ENCODE measurements at places on chromosomes 3 and 15.

DNA sequence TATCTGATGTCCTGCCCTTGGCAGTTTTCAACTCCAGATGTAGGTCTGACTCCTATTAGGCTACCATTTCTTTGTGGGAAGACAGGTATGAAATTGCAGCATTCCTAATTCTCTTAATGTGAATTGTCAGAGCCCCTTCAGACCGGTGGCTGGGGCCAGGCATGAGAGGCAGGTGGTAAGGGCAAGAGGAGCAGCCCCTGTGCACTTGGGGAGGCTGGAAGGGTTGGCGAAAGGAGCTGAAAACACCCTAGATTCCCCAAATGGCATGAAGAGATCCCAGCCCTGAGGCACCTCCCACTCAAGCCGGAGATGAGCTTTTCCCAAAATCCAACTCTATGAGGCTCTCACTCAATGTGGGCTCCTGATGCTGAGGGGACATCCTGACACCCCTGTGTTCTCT, 453.2 kb downstream of the NR2F2 start:
- DNase-seq, result no peak

- DNase-seq, result no peak
Observed at GRCh38 chr3:136932523-136932922, 25.3 kb upstream of the IL20RB start.

- DNase-seq, result no peak
Observed at GRCh38 chr3:195189821-195190220, 81.1 kb downstream of the XXYLT1 start.

DNA sequence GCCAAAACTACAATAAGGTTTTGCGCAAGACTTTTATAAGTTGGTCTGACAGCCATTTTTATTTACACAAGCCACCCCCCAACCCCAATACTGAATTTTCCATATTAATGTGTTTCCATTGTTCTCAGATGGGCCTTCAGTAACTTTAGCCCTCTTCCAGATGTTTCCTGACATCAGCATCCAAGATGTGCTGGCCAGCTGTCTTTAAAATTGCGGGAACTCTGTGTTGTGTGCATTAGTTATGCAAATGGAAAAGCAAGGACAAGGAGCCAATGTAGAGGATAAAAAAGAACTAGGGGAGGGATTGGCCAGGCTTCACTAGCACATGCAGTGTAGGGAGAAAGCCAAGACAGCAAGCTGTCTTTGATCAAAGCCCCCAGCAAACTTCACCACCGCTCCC, 45.4 kb downstream of the COMMD2 start:
- no peak for DNase-seq

DNA sequence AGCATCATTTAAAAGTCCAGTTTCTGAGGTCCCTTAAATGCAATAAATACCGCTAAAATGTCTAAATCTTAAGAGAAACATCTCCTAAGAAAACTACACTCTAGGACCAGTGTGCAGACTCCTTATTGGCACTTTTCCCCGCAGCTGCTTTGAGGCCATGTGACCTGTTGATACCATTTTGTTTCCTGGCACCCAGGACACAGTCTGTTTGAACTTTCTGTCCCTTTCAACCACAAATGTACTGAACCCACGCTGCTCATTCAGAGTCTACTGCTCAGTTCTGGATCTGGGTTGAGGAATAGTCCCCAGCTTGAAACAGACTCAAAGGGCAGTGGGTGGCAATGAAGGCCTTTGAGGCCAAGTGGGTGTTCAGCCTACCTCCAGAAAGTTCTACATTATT, 17.1 kb downstream of the LDHAL6B start:
- DNase-seq, result no peak

DNA sequence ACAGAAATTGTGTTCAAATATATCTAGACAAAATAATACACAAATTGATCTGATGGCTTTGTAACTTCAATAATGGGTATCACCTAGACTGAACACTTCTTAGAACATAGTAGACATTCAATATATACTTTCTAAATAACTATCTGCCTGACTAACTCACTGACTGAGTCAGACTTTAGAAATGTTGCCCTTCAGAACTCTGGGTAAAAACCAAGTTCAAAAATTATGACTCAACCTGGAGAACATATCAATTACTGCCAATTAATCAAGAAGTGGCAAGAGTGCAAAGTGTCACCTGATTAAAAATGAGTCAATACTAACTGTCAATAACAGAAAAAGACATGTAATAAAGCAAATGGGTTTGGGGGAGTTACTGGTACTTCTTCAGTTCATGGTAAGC, 144.6 kb upstream of the TMCO5A start:
- no peak for DNase-seq

DNA sequence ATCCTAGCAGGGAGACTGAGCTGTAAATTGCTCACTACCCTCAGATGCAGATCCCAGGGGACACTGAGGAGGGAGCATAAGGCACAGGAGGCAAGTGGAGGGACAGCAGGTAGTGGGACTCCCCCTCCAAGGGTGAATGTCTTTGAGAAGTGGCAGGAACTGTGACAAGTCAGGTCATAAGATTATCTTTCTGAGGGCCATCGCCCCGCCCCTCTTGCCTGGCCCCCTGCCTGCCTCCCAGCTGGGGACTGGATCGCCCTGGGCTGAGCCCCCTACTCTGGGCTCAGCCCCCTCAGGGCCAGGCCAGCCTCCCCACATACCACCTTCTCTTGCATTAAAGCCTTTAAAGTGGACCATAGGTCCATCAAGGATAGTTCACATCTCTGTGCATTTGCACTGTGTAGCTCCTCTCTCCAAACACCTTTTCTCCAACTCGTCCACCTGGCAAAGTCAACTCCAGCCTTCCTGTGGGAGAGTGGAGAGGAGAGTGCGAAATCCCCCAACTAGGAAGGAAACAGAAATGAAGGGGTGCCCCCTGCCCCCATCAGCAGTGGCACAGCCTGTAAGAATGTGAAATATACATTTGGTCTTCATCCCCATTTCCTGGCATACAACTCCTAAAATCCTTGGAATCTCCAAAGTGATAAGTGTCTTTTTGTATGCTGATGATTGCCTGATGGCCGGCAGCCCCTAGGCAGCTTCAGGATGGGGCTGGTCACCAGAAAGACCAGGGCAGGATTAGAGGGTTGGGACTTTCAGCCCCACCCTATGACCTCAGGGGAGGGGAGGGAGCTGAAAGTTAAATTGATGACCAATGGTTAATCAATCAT, 14.7 kb downstream of the PIF1 start:
- DNase-seq, result no peak

DNA sequence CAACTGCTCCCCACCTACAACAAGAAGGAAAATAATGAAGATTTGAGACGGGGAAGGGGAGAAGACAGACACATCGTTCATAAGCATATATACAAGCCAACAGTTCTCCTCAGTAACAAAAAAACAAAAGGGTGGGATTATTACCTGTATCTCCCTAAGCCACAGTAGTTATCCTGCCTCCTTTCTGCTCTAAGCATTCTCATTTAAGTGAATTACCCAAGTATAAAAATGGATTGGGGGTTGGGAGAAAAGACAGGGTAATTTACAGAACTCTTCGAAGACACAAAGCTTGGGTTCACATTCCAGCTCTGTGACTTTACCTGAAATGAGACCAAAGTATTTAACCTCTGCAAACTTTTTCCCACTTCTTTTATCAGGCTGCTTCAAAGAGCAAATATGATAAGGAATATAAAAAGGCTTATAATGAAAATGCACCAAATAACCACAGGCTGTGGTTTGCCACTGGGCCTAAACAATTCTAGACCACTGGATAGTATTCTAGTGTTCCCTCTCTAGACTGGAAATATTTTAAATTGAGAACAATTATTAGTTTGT, 64.4 kb downstream of the UACA start:
- DNase-seq, result no peak

- no peak for DNase-seq
Observed at GRCh38 chr3:46852839-46853355, 10.3 kb downstream of the MYL3 start.

GRCh38 chr3:158712443-158712842, 19.8 kb downstream of the RARRES1 start:
- DNase-seq, result no peak

GRCh38 chr3:12117473-12117872, 41.2 kb downstream of the TIMP4 start:
- DNase-seq, result no peak

DNA sequence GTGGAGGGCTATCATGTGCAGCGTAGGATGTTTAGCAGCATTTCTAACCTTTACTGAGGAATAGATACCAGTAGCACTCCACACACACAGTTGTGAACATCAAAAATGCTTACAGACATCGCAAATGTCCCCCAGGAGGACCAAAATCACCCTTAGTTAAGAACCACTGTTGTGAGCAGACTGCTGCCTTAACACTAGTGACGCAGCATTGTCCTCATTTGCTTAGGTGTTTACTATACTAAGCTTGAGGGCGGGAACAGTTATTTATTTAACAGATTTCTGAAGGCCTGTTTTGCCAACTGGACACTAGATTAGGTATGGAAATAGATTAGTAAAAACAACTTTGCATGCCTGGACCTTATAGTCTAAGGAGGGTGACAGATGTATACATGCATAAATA, 2.3 kb downstream of the PPP2R3A start:
- DNase-seq, result no peak

DNA sequence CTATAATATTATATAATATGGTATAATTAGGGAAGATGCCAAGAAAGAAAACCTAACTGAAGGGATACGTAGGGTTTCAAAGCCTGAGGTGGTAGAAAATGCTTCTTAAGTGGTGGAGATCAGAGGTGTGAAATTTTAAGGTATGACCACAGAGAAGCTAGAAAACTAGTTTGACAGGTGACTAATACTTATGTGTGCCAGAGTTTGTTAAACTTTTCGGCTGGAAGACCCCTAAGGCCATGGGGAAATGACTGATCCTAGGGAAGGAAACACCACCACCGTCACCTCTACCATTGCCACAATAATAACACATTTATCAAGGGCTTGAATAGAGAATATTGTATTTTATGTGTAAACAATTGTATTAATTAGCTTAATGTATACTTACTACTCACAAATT, 261.4 kb upstream of the GBE1 start:
- no peak for DNase-seq

GRCh38 chr15:69027976-69028518, 13.6 kb downstream of the NOX5 start:
- DNase-seq, result no peak

- no peak for DNase-seq
Observed at GRCh38 chr15:38019066-38019465, 84.6 kb downstream of the TMCO5A start.

DNA sequence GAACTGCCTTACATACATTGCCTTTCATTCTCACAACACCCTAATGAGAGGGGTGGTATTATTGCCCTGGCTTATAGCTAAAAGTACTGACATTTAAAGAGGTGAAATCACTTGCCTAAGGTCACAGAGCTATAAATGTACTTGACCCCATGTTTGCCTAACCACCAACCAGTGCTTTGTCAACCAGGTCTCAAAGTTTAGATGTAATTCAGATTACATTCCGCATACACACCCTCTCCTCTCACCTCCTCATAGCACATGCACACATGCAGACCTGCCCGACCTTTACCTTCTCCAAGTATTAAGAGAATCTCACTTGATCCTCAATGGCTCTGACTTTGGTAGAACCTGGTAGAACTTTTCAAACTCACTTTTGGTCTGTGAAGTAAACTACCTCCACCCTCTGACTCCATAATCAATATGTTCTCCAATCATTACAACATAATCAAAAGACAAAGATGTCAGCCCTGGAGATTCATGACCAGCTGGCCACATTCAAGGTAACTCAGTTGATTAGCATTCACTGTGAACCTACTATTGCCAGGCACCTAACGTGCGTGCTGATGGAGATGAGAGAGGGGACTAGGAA, 63.2 kb upstream of the HES1 start:
- no peak for DNase-seq

DNA sequence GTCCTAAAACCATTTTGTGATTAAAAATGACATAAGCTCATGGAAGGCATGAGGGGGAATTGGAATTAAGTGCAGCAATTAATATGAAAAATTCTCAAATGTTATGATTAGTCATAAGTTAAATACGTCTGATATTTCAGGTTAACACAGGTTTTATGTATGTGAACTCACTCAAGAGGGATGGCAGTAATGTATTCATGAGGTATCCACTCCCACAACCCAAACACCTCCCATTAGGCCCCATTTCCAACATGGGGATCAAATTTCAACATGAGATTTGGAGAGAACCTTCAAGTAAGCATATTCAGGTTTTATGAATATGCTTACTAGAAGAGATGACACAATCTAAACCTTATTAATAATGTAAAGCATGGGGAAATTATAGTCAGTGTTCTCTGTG, 41.6 kb upstream of the IL20RB start:
- no peak for DNase-seq

DNA sequence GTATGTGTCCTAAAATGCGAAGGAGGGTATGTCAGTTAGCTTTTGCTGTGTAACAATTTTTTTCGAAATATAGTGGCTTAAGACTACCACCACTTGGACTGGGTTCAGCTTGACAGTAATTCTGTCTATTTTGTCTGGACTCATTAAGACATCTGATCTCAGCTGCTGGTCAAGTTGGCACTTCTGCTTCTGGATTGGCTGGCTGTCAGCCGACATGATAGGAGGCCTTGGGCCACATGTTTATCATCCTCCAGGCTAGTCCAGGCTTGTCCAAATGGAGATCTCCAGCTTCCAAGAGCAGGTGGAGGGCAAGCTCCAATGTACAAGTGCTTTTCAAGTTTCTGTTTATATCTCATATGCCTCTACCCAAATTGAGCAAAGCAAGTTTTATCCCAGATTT, 95.9 kb downstream of the GALK2 start:
- no peak for DNase-seq

DNA sequence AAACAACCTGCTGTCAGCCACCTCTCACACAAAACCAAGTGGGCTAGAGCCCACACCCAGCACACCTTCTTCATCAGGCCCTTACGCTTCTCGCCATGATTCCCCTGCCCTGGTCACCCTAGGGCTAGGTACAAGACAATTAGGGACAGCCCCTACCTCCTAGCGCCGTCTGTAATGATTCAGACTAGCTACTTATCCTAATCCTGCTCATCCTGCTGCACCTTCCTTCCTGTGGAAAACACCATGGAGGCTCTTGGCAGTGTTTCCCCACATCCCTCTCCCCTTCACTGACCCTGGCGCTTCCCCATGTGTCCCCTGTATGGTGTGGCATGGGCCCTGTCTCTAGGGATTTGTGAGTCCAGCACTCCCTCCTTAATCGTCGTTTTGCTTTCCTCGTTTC, 39.6 kb upstream of the ICE2 start:
- DNase-seq, result no peak

GRCh38 chr15:59594493-59594942, 17.1 kb upstream of the GCNT3 start:
- DNase-seq, result no peak

Measured in activated T-cell treated with anti-CD3 and anti-CD28 coated beads for 48 hours (primary cell).